ENCODE measurements at places on chromosomes 16 and 17. TPM values are rescaled to one million over a fixed set of nuclear protein-coding genes. Genes with fewer than 3 reads are reported as not detected.
A peak's percentile ranks its signal among the peaks of the same experiment; 100 is the strongest.

MFAP4 gene
- 0.69 TPM for total RNA-seq

DNA sequence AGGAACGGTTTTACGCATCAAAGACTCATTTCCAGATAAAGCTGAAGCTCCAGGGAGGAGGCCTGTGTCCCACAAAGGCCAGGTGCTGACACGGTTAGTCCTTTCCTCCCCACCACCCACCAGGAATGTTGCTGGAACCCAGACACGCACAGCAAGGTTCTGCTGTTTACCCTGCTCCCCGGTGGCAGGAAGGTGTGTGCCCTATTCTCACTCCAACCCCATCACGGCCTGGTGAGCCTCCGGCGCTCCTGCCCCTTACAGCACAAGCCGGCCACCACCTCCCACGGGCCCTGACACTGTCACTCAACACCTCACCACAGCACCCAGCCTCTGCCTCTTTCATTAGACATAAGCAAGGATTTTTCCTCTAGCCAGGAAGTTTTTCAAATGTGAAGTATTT, 47.8 kb downstream of the ANKRD11 start:
- no peak for DNase-seq

- no peak for DNase-seq
Measured at GRCh38 chr17:66283971-66284370, 18.4 kb upstream of the PRKCA start.

- DNase-seq = no peak
Measured at GRCh38 chr16:58384437-58385055, 7.7 kb upstream of the GINS3 start.

STX8 gene
- 52.7 TPM for total RNA-seq

EME1 gene
- total RNA-seq = 9.2 TPM

SDK2 gene
- 0.33 TPM for total RNA-seq

GRCh38 chr16:75063549-75064088, 53.0 kb downstream of the LDHD start:
- no peak for DNase-seq

- DNase-seq = peak; percentile 91
Measured at GRCh38 chr17:4948166-4948930, at the start of gene PFN1. PFN1 (minus strand) TSS chr17:4948530; CDS start chr17:4948394, 136 bp downstream.
